ENCODE measurements at places on chromosomes 5 and 9. TPM values are rescaled to one million over a fixed set of nuclear protein-coding genes. Genes with fewer than 3 reads are reported as not detected.
A peak's percentile ranks its signal among the peaks of the same experiment; 100 is the strongest.

- peaks cover 10% of the 10 kb centered on the region for H3K4me1 ChIP-seq
- H3K27ac ChIP-seq, result no peak overlapping the region
- H3K4me3 ChIP-seq, result no peak overlapping the region
- no peaks in the 10 kb centered on the region for H3K27me3 ChIP-seq
- peak; percentile 75 for DNase-seq
These were observed 38.7 kb downstream of the NLN start for GRCh38 chr5:65760504-65761275.

GRCh38 chr5:74431290-74431669 is 209.2 kb downstream of the ENC1 start:
- no peak overlapping the region for H3K27ac ChIP-seq
- no peak overlapping the region for H3K4me3 ChIP-seq
- peaks cover 9% of the 10 kb centered on the region for H3K27me3 ChIP-seq
- H3K36me3 ChIP-seq, result no peaks in the 10 kb centered on the region

Gene FOXI1
- total RNA-seq, result not detected

Gene FOXB2
- not detected for total RNA-seq

DNA sequence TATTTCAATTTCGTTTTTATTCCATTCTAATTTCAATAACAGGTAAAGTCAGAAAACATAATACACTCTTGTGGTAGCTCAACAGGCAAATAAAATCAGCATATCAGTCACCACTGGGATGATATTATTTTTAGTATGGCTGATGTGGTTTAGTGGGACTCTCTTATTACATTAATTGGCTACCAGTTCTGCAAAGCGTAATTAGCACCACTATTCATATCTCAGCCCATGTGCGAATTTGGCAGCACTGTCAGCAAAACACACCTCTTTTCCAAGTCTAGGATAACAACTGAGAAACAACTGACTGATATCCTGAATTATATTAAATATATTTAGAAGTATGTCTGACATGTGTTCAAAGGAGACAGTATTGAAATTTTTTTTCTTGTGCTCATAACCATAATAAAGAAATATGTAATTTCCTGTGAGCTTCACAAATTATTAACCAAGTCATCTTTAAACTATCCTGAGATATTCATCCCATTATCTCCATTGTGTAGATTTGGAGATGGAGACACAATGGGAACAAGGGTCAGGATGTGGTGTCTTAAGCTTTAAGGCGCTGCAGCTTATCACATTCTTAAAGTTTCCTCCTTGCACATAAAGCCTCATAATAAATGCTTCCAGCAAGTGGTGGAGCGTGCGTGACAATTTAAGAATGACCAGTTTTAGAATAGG is 212.4 kb downstream of the TLE1 start:
- no peaks in the 10 kb centered on the region for H3K36me3 ChIP-seq
- no peaks in the 10 kb centered on the region for H3K27me3 ChIP-seq
- no peak overlapping the region for H3K4me3 ChIP-seq

DNA sequence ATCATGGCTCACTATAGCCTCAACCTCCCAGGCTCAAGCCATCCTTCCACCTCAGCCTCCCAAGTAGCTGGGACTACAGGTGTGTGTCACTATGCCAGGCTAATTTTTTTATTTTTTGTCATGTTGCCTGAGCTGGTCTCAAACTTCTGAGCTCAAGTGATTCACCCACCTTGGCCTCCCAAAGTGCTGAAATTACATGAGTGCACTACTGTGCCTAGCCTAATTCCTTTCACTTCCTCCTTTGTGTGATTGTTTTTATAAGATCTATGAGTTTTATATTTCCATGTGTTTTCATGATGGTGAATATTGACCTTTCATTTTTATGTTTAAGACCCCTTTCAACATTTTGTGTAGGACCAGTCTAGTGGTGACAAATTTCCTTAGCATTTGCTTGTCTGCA is 55.2 kb upstream of the IL12B start:
- no peak overlapping the region for H3K4me3 ChIP-seq
- no peak for DNase-seq
- peaks cover 31% of the 10 kb centered on the region for H3K36me3 ChIP-seq
- H3K27ac ChIP-seq, result no peak overlapping the region
- peaks cover 7% of the 10 kb centered on the region for H3K4me1 ChIP-seq

- H3K27me3 ChIP-seq, result no peaks in the 10 kb centered on the region
- no peak overlapping the region for H3K27ac ChIP-seq
- no peaks in the 10 kb centered on the region for H3K4me1 ChIP-seq
- H3K4me3 ChIP-seq, result no peak overlapping the region
These were observed 98.3 kb downstream of the WDR70 start for GRCh38 chr5:37477426-37477825.

Gene APBB3
- total RNA-seq, result 28.5 TPM

Gene CDH6
- not detected for total RNA-seq

Gene CDH9
- not detected for total RNA-seq

- H3K27me3 ChIP-seq, result peaks cover 5% of the 10 kb centered on the region
- H3K4me1 ChIP-seq, result peaks cover 51% of the 10 kb centered on the region
- no peak overlapping the region for H3K4me3 ChIP-seq
- peaks cover 6% of the 10 kb centered on the region for H3K36me3 ChIP-seq
These were observed 181.0 kb upstream of the OTULINL start for GRCh38 chr5:14400611-14401010.

Gene KCNV2
- not detected for total RNA-seq

DNA sequence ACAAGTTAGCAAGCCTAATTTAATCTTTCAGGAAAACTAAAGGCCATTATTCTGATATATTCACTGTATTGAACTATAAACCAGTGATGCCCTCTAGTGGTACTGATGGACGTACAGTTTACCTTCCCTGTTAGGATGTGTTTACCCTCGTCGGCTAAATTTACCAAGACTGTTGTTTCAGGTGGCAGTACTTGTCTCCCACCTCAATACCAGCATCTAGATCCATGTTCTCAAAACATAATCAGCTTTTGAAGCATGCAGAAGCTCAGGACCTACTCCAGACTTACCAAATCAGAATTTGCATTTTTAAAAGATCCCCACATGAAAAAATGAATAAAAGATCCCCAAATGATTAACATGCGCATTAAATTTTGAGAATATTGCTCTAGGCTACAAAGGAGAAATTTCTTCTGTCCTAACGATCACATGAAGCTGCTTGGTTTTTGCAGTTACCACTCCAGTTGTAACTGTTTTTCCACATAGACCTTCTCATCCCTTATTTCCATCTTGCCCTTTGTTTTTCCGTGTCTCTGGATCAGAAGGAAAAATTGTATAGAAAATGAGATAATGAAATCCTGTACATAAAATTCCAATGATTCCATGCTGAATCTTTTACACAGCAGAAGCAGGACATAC is 3.2 kb upstream of the BAAT start:
- peak; percentile 16 for DNase-seq
- H3K4me1 ChIP-seq, result peaks cover 17% of the 10 kb centered on the region
- H3K27ac ChIP-seq, result no peak overlapping the region
- H3K4me3 ChIP-seq, result no peak overlapping the region

Gene FBN2
- not detected for total RNA-seq

Gene IFNK
- not detected for total RNA-seq

DNA sequence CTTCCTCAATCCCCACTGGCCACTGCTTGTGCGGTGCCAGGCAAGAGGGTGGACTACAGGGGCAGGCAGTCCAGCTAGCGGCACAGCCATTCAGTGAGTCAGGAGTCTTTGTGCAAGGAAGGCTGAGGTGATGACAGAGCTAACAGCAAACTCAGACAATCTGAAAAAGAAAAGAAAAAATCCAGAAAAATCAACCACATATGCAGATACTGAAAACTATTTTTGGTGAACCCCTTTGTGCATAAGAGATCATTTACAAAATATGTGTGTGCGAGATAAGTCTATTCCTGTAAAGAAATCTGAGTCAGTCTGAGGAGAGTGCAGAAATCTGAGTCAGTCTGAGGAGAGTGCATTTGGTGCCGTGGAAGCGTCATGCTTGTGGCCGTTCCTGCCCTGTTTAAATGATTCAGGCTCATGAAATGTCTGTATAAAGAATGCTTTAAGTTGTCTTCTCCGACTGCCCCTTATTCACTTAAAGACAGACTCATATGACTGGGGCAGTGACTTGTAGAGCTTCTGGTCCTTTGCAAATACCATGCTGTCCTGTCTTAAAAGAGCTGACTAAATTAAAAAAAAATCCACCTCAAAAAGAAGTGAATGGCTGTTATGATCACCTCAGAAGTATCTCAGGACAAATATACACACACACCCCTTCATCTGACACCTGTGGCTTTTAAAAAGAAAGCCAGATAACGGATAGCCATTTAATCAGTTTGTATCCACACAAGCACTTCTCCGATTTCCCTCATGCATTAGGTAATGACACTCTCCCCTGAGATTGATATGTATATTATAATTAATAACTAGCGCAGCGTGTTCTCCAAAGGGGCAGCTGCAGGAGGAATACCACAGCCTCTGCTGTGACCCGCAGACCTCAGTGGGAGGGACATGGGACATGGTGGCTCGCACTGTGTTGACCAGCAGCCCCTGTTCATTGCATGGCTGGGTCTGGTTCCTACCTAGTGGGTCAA is 47.3 kb downstream of the TRIO start:
- no peaks in the 10 kb centered on the region for H3K36me3 ChIP-seq
- no peak for DNase-seq
- H3K4me1 ChIP-seq, result no peaks in the 10 kb centered on the region
- no peak overlapping the region for H3K4me3 ChIP-seq

- H3K4me3 ChIP-seq, result no peak overlapping the region
- no peak overlapping the region for H3K27ac ChIP-seq
- H3K36me3 ChIP-seq, result no peaks in the 10 kb centered on the region
- no peaks in the 10 kb centered on the region for H3K4me1 ChIP-seq
- DNase-seq, result no peak
These were observed 84.5 kb upstream of the RAI14 start for GRCh38 chr5:34571677-34572041.

Gene AIF1L
- 1.4 TPM for total RNA-seq

DNA sequence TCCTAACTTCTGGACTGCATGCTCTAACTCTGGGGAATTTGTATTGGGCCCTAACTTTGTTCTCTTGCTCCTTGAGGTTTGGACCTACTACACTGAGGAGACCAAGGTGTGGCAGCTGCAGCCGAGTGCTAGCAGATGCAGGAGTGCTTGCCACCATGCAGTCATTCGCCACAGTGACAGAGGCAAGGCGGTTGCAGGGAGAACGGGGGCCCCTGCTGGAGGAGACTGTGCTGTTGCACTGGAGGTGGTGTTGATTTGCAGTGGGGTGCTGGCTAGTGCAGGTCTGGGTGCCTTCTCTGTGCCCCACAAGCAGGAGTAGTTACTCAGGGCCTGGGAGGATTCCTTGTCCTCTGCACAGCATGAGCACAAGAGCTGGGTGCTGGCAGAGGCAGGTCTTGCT is 22.4 kb upstream of the DIRAS2 start:
- H3K4me1 ChIP-seq, result no peaks in the 10 kb centered on the region
- H3K27me3 ChIP-seq, result peaks cover 30% of the 10 kb centered on the region
- no peak for DNase-seq
- no peaks in the 10 kb centered on the region for H3K36me3 ChIP-seq
- H3K4me3 ChIP-seq, result no peak overlapping the region
- no peak overlapping the region for H3K27ac ChIP-seq
